CD4-positive, CD25-positive, alpha-beta regulatory T cell (primary cell): ENCODE measurements at places on chromosomes 11 and 22. TPM values are rescaled to one million over a fixed set of nuclear protein-coding genes. Genes with fewer than 3 reads are reported as not detected.

- no peak for DNase-seq
Measured at GRCh38 chr22:34886812-34887211, 179.1 kb upstream of the ISX start.

- DNase-seq: no peak
Measured at GRCh38 chr11:13117344-13117743, 108.2 kb downstream of the RASSF10 start.

DNA sequence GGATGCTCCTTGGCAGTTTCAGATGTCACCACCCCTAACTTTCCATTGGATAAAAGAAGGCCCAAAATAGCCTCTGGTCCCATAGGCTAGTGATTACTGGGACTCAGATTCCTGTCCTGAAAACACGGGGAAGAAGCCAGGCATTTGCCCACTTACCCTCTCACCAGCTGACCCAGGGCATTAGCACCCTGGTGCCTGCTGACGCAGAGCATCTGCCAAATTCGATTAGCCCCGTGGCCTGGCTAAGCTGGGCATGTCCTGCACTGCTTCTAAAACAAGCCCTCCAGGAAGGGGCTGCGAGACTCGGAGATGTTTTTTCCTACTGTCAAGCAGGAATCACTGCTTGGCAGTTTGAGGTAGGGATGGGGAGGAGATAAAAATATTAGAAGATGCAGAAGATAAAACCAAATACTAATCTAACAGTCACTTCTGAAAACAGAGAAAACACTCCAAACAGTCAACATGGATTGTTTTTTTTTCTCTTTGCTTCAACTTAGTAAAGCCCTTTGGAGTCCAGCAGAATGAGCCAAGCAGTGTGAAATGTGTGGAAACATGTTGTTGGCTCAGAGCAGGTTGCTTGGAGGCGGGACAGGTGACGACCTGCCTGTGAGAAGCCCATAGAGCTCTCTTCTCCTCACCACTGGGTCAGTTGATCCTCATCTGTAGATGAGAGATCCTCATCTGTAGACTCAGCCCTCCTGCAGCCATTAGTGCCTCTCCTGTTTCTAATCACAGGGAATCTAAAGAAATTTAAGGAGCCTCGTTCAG is 54.0 kb downstream of the BDNF start:
- no peak for DNase-seq

Gene SLC22A9
- total RNA-seq: not detected

Gene CRY2
- total RNA-seq: 183 TPM

Gene GRIK4
- total RNA-seq: not detected

- DNase-seq: no peak
Measured at GRCh38 chr11:119371778-119372182, 9.7 kb downstream of the USP2 start.

GRCh38 chr11:44684859-44685281 is 41.9 kb upstream of the TSPAN18 start:
- no peak for DNase-seq

GRCh38 chr11:113817162-113817561 is 37.6 kb downstream of the CLDN25 start:
- no peak for DNase-seq

GRCh38 chr22:27416511-27417420 is 384.8 kb downstream of the MN1 start:
- no peak for DNase-seq

DNA sequence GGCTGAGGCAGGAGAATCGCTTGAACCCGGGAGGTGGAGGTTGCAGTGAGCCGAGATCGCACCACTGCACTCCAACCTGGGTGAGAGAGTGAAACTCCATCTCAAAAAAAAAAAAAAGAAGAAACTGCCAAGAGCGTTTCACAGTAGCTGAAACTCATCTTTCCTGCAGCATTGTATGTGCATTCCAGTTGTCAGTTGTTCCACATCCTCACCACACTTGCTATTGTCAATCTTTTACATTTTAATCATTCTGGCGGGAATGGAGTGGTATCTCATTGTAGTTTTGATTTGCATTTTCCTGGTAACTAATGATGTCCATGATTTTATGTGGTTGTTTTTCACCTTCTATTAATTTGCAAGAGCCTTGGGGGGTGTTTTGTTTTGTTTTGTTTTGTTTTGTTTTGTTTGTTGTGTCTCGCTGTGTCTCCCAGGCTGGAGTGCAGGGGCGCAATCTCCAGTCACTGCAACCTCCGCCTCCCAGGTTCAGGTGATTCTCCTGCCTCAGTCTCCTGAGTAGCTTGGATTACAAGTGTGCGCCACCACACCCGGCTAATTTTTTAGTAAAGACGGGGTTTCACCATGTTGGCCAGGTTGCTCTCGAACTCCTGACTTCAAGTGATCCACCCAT is 8.1 kb upstream of the GNB1L start:
- DNase-seq: no peak
